Stimulated activated naive CD4-positive, alpha-beta T cell (primary cell): ENCODE measurements at places on chromosomes 6 and 20.

DNA sequence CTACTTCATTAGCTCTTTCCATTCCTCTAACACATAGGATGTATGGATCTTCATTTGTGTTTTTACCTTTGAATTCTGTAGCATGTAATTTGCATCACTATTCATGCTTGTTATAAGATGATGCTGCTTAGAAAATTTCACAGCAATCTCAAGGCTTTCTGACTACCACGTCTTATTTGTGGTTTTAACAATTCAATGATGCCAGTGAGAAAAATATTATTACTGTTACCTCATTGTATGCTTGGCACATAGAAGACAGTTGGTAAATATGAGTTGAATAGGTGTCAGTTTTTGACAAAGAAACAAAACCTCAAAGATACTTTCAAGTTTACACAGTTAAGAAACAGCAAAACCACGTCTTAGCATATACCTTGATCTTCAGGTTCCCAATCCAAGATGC is 428.6 kb downstream of the TFAP2A start:
- DNase-seq: no peak

- DNase-seq: no peak
Observed at GRCh38 chr6:37612475-37612874, 85.2 kb downstream of the MDGA1 start.

- DNase-seq: no peak
Observed at GRCh38 chr6:86943819-86944407, 6.6 kb downstream of the HTR1E start.

DNA sequence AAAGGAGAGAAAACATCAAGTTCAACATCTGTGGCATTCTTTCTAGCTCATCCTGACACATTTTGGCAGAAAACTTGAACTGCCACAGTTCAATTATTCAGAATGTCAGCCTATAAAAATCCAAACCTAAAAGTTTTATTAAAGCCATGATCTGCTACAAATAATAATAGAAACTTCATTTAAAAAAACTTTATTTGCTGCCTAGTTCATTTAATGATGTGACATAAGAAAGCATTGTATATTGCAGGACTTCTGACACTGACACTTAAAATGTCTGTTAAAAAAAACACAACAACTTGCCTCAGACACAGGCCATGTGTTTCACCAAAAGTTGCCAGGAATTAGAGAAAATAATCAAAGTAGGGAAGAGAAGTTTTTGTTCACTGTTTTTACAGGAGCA is 88.3 kb upstream of the HTR1E start:
- no peak for DNase-seq

DNA sequence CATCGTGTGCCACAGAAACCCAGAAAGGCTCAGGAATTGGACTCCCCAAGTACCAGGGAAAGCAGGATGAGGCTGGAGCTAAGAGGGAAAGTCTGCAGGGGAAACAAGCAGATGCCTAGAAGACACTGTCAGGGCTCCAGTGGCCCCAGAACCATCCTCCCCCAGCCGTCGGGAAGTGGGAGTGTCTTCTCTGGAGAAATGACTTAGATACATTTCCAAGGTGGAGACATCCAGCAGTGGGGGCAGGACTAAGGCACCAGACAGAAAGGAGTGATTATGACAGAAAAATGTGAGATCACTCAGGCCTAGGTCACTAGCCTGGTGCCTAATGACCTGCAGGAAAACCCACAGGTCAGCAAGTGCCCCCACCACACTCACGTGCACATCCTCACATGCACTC is 36.0 kb upstream of the VSX1 start:
- DNase-seq: no peak

- no peak for DNase-seq
Observed at GRCh38 chr6:97963193-97963592, 680.2 kb upstream of the MMS22L start.

- DNase-seq: no peak
Observed at GRCh38 chr20:62063315-62063980, 2.2 kb downstream of the TAF4 start.
